GM12892 (cell line): ENCODE measurements at places on chromosomes 11 and 22.

DNA sequence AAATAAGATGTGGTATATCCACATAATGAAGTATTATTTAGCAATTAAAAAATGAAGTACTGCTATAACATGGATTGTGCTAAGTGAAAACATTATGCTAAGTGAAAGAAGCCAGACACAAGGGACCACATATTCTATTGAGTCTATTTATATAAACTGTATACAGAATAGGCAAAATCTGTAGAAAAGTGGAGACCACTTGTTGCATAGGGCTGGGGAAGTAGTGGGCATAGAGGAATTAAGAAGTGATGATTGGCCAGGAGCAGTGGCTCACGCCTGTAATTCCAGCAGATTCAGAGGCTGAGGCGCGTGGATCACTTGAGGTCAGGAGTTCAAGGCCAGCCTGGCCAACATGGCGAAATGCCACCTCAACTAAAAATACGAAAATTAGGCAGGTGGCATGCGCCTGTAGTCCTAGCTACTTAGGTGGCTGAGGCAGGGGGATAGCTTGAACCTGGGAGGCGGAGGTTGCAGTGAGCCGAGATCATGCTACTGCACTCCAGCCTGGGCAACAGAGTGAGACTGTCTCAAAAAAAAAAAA, 109.6 kb downstream of the RBFOX2 start:
- no peak for DNase-seq

GRCh38 chr11:60776167-60776566, 9.0 kb upstream of the MS4A10 start:
- no peak for DNase-seq

GRCh38 chr22:23180301-23180892, at the start of gene BCR:
Gene BCR, plus strand, starts transcription at chr22:23180509. Its CDS starts 452 bp downstream, at chr22:23180961.
- peak; percentile 67 for DNase-seq

DNA sequence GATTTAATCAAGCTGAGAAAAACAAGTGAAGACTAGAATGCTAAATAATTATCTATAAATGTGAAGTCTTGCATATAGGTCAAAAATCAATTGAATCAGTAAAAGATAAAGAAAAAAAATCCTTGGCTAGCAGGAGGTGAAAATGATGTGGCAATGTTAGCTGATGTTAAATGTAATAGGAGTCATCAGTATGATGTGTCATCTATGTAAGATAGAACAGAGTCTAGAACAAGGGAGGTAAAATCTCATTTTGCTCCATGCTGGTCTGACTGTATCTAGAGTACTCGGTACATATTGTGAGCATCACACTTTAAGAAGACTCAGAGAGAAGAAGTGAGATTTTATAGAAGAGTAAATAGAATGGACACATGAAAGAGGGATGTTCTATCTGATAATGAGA, 721.2 kb downstream of the ETS1 start:
- no peak for DNase-seq

GRCh38 chr11:57306940-57307565, 17.7 kb downstream of the TNKS1BP1 start:
- DNase-seq, result no peak

GRCh38 chr11:68684385-68685356, at the start of gene GAL:
Gene GAL, plus strand, starts transcription at chr11:68684544. Its CDS starts 380 bp downstream, at chr11:68684924.
- no peak for DNase-seq

DNA sequence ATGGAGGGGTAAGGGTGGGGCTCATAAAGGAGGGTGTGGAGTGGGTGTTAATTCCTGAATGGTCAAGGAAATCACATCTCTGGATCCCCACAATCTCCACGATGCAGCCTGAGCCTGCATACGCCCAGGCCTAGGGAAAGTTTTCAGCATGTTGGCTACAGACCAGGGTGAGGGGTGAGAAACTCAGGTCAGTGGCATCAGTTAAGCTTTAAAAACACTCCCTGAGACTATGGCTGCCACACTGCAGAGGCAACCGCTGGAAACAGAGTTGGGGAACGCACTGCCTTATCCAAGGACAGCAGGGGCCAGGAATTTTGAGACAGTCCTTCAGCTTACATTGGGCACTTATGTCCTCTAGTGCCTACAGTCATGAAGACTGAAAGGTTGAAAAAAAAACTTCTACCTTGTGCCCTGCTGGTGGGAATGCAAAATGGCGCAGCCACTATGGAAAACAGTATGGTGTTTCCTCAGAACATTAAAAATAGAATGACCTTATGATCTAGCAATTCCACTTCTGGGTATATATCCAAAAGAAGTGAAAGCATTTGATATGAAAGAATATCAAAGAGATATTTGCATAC, 19.7 kb downstream of the DKK3 start:
- DNase-seq, result no peak

- no peak for DNase-seq
These were observed 8.0 kb downstream of the TTC17 start for GRCh38 chr11:43366677-43367076.

GRCh38 chr11:120102050-120102863, 35.7 kb downstream of the TRIM29 start:
- no peak for DNase-seq

GRCh38 chr22:39960791-39961746, 872 bp downstream of the TMA7B start:
- DNase-seq, result peak; percentile 58

DNA sequence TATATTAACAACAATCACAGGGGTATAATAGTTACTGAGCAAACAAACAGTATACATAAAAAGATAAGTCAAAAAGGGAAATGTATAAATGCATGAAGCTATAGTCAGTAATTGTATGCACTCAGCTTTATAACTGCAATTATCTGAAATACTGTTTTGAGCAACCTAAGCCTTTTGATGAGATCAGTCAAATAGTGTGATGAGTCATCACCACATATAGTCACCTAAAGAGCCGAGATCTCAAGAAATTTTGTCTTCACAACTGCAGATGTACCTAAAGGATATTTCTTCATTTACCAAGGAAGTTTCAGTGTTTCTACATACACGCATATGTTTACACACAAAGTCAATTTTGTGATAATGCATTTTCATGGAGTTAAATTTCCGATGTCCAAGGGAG, 5.4 kb upstream of the OR51A2 start:
- DNase-seq, result no peak

DNA sequence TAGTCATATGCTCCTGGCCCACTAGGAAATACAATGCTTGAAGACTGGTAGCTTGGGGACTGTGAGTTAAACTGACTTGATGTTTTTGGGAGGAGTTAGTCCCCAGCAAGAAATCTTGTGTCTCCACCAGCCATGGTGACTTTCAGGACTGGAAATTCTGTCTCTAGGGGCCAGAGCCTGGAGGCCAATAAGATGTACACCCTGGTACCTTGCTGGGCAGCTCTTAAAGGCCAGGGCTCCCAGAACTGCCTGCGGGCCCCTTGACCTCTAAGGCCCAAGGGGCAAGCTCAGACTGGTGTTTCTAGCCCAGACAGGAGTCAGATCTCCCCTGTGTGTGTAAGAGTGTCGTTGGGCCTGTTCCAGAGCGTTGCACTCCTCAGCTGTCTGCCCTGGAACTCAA, 128.7 kb upstream of the C11orf58 start:
- DNase-seq, result no peak

DNA sequence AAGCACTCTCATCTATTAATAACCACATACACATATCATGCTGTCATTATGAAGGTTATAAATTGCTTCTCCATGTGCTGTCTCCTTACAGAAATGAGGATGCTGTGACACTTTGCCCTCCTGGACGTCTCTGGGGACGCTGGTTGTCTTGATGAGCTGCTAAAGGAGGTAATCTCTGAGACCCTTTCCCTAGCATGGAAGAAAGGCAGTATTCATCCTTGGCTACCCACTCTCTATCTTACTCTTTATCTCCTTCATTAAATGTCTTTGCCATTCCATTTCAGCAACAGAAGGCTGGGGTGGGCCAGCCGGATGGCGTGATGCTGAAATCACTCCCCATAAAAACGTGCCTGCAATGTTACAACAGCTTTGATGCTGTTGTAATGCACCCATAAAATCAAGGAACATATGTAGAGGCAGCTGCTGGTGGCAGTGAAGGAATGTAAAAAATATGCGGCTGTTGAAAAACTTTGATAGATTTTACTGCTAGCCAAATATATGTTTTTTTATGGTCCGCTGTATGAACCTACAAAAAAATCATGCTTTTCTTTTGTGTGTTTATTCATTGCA, 715.1 kb upstream of the API5 start:
- DNase-seq, result no peak

DNA sequence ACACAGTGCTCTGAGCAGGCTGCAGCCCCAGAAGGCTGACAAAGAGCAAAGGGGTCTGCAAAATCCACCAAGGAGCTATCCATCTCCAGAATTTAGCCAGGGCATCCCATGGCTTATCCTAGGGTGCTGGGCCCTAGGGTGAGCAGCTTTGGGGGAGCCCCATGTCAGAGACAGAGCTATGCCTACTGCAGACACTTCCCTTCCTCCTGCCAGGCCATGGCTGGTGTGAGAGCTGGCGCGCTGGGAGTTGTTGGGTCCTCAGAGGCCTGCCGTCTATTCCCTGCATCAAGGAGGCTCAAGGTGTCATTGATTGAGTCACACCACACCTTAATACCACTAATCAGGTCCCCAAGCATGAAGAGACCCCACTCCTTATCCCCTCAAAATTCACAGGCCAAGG, 85.3 kb upstream of the TP53I11 start:
- no peak for DNase-seq

- no peak for DNase-seq
These were observed 29.0 kb downstream of the ARVCF start for GRCh38 chr22:19987394-19988306.

DNA sequence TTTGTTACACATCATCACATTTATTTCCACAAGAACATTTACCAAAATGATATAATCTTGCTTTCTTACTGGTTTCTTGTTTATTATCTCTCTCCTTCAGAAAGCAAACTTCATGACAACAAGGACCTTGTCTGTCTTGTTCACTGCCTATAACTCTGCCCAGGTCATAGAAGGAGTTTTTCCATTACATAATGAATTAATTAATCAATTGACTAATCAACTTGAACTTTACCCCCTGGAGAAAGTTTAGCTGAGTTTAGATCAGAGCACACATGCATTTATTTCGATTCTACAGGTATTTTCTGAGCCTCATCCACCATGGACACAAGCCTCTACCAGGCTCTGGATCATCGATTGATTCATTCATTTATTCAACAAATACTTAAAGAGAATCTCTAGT, 6.3 kb upstream of the PRG2 start:
- DNase-seq, result no peak

GRCh38 chr11:134079317-134079716, 10.4 kb downstream of the JAM3 start:
- no peak for DNase-seq

- no peak for DNase-seq
These were observed 51.8 kb upstream of the KIRREL3 start for GRCh38 chr11:127052404-127052803.

GRCh38 chr11:57405271-57405860, 14.9 kb upstream of the PRG2 start:
- DNase-seq, result no peak

DNA sequence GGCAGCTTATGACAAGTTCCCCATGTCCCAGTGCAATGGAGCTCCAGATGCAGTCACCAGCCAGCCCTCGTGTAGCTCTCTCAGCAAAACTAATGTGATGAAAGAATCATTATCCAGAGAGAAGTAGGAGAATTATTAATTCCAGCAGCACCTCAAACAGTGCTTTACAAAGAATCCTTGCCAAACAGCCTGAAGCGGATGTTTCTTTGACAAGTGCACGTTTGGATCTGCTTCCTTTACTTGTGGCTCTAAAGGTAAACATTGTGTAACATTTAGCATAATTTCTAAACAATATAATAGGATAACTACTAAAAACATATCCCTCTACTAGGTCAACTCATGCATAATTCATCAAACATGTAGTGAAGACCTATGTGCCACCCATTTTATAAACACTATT, 197.0 kb downstream of the FAM181B start:
- DNase-seq, result no peak

DNA sequence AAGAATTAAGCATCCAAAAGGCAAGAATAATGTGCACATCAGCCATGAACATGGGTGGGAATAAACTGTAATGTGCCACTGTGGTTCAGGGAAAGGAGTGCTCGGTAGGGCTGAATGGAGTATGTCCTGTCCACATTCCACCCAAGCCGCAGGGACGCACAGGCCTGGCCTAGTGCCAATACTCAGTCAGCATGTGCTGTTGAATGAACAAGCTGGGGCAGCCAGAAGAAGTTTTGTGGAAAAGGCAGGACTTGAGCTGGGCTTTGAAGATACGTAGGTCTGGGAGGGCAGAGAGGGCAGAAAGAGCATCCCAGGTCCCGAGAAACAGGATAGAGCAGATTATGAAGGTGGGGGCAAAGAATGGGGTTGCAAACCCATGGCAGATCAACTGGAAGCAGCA, 60.0 kb upstream of the PLET1 start:
- DNase-seq, result no peak

DNA sequence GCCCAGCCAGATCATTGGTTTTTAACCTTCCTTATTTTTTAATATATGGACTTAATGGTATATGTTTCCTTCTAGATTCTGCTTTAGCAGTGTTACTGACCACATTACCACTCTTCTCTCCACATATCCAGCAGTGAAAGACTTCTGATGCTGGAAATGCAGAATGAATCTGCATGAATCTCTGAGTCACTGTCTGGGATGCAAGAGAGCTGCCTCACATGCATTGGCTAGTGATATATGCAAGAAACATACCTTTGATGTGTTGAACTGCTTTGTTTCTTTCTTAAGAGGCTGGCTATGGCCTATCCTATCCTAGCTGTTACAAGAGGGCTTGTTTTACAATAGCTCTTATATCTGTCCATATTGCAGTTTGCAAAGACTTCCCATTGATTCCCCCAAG, 16.6 kb upstream of the AMPD3 start:
- DNase-seq, result no peak

- no peak for DNase-seq
These were observed 86.4 kb downstream of the DLG2 start for GRCh38 chr11:85540635-85541205.

DNA sequence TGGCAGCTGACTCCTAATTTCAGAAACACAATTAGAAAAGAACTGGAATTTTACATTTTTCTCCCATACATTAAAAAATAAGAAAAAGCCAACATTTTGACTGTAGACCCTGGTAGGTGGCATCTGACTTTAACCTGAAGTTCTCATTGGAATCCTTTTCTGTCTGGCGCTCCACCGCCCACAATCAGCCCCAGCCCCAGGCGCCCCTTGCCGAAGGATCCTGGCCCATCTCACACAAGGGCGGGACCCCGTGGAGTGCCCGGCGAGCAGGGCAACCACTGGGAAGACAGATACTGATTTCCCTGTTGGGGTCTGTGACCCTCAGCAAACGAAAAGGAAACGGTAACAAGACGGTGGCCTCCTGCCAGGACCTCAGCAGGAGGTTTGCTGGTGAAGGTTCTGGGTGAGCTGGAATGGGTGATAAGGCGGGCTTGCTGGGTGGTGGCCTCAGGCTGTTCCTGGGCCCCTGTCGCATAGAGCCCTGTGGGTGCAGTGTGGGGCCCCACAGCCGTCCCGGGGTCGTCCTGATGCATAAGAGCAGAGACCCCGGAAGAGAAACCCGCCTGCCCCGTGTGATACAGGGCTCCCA, 15.7 kb downstream of the TSPO start:
- no peak for DNase-seq

- DNase-seq, result no peak
These were observed 71.5 kb upstream of the TTC12 start for GRCh38 chr11:113242767-113243397.

- no peak for DNase-seq
These were observed 366.0 kb upstream of the NARS2 start for GRCh38 chr11:78940500-78941225.
